ENCODE measurements at places on chromosomes 1 and 21.

GRCh38 chr1:172778456-172779455 lies 119.9 kb downstream of the FASLG start:
- DNase-seq = no peak

DNA sequence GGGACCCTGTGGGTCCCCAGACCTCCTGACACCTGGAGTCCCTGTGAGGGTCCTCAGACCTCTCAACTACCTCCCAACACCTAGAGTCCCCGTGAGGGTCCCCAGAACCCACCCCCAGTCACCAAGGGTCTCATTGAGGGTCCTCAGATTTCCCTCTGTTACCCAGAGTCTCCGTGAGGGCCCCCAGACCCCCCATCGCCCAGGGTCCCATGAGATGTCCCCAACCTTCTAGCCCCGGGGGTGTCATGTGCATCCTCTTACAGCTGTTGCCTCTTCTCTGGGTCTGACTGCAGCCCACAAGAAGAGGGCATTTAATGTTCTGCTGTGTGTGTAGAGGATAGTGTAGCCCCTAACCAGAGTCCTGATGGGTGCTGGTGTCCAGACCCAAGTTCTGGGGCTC lies 2.0 kb upstream of the GJC2 start:
- DNase-seq = no peak

GRCh38 chr21:35738347-35738961 lies 321.9 kb downstream of the SETD4 start:
- no peak for DNase-seq

- DNase-seq = no peak
Measured at GRCh38 chr1:62836856-62837540, 53.1 kb downstream of the ATG4C start.

GRCh38 chr1:201726700-201727099 lies 102.3 kb upstream of the IPO9 start:
- no peak for DNase-seq

GRCh38 chr1:159829822-159830465 lies 3.3 kb downstream of the SLAMF8 start:
- DNase-seq = no peak

DNA sequence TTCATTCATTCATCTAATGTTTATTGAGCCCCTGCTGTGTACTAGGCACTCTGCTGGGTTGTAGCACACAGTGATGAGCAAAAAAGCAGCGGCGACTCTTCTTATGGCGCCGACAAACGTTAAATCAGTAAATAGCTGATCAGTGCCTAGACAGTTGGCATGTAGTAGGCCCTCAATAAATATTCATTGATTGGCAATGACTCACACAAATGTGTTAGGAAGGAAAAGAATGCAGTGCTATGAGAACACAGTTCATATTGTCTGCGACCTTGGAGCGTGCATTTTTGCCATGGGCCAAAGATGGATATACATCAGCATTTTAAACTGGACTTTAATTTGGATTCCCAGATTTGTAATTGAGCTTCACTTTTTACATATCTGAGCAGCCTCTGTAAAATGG lies 52.0 kb downstream of the PRDM2 start:
- DNase-seq = no peak

DNA sequence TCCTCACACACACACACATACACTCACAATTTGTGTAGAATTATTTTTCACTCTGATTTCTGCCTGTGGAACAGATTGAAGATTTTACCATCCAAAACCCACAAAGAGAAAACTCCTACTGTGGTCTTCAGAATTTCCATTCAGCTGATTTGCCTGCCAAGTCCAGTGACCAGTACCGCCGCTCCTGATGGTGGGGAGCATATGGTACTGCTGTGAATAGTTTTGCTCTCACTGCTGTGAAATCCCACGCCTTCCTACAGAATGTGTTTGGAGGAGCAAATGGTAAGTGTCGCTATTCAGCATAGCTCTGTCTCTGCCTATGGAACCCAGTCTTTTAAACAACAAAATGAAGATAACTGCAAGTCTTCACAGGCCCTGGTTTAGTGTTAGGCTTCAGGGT lies 629.5 kb downstream of the LMO4 start:
- no peak for DNase-seq

DNA sequence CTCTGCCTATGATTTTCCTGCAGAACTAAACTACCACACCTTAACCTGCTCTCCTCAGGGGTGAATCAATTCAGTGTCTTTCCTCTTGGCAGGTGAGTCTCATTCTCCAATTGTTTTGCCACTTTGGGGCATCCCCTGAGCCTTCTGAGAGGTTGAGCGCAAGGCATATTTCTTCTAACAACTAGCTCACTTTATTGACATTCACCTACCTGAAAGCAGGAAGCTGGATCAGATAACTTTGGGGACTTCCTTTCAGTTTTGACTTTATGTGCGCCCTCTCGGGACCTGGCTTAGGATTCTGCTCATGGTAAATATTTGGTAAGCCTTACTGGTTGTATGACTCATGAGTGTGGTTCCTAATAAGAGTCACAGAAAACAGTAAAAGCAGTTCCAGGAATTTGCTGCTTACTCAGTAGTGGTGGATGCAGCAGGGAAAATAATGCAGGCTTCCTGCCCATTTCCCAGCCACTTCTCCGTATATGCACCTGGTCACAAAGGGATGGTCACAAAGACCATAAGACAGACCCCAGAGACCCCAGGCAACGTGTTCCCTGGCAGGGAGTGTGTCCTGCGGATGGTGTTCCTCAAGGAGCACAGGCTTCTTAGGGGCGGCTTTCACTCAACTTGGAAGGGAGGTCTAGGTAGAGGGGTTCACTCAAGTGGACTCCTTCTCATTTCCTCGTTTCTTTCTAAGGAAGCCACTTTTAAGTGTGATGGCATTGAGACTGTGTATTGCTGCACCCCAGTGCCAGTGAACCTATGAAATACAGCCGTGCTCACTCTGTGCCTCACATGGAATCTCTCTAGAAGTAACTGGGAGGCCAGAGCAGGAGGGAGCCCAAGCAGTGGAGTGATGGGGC lies 22.0 kb upstream of the BATF3 start:
- no peak for DNase-seq

DNA sequence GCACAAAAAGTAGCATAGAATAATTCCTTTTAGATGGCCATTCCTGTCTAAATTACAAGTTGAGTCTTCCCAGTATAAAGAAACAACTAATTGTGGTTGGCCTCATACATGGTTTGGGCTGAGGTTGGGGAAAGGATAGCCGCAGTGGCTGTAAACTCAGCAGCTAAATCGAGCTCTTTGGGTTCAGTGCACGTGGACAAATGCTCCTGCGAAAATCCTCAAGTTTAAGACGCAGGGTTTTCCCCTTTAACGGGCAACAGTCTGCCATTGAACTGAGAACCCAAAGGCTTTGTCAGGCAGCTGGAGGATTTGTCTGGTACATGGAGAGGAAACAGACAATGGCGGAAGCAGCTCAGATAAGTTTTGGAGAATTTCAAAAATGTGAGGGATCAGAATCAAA lies 331.9 kb downstream of the TGFB2 start:
- DNase-seq = no peak

DNA sequence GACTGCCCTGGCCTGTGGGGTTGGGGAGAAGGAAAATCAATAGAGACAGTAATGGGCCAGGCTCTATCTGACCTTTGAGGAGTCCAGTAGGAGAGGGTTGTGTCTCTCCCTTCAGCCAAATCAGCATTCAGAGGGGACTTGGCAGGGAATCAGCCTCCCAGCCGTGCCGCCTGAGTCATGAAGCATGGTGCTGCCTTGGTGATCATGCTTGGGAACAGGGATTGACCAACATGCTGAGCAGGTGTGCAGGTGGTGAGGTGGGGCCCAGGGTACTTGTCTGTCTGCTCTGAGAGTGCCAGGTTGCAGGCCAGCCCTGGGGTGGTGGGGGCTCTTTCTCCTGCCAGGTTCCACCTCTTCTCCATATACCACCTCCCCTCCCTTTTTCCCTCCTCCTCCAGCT lies 58.9 kb upstream of the TLR5 start:
- no peak for DNase-seq

- no peak for DNase-seq
Measured at GRCh38 chr21:36703123-36703522, 4.2 kb downstream of the SIM2 start.

DNA sequence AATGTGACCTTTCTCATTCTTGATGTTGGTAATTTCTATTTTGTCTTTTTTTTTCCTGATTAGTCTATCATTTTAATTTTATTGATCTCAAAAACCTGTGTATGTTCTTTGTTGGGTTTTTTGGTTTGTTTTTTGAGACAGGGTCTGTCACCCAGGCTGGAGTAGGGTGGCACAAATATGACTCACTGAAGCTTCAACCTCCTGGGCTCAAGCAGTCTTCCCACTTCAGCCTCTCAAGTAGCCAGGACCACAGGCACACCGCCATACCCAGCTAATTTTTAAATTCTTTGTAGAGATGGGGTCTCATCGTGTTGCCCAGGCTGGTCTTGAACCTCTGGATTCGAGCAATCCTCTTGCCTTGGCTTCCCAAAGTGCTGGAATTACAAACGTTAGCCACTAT lies 145.2 kb downstream of the PIK3R3 start:
- no peak for DNase-seq

GRCh38 chr1:19370453-19371170 lies 58.5 kb downstream of the SLC66A1 start:
- no peak for DNase-seq

- DNase-seq = no peak
Measured at GRCh38 chr1:152517237-152517811, 3.0 kb downstream of the CRCT1 start.

DNA sequence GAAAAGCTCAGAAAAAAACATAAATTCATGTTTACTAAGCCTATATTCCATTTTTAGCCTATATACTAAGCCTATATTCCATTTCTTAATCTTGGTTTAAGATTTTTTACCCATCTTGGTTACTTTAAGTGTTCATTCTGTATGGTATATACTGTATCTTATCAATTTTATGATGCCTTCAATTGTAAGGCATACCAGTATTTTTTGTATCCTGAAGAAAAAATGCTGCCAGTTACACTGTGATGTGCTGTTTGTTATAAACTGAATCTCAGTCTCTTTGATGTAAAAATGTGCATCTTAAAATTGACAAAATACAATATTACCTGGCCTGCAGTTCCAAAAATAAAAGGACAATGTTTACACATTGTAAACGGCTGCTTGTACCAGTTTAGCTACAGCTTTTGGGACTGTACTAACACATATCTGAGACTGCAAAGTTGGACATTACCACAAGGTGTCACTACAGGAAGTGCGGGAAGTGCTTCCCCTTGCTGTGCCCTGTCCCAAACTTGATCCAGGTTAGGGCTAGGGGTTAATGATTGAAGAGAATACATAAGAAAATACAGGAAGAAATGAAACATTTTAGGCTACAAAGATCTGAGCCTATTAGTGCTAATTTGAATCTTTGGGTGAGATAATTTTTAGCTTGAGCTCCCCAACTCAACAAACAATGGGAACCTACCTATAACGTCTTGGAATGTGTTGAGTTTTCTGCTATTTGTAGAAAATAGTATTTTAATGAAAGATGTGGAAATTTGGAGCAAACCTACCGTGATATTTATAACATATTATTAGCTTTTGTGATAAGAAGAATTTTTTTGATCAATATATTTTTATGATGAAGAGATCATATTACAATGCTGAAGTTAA lies 108.9 kb downstream of the LBR start:
- DNase-seq = no peak

DNA sequence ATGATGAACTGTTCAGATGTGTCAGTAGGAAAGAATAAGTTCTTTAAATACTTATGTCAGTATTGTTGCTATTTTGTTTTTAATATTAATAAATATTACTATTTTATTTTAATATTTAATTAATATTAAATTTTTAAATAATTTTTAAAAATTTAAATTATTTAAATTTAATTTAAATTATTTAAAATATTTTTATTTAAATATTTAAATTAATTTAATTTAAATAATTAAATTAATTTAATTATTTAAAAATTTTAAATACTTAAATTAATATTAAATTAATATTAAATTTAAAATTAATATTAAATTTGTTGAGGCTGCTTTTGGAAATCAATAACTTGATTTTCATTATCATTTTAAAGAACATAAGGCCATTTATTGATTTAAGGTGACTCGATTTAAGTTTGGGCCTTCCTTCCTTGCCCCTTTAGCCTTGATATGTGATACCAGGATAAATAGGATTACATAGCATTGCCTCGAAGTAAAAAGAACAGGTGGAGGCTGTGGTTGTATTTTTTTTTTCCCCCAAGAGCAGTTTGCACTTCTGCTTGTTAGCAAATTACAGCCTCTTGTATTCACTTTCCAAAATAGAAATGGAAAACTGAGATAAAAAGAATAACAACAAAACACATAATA lies 915.2 kb downstream of the TTLL7 start:
- no peak for DNase-seq

DNA sequence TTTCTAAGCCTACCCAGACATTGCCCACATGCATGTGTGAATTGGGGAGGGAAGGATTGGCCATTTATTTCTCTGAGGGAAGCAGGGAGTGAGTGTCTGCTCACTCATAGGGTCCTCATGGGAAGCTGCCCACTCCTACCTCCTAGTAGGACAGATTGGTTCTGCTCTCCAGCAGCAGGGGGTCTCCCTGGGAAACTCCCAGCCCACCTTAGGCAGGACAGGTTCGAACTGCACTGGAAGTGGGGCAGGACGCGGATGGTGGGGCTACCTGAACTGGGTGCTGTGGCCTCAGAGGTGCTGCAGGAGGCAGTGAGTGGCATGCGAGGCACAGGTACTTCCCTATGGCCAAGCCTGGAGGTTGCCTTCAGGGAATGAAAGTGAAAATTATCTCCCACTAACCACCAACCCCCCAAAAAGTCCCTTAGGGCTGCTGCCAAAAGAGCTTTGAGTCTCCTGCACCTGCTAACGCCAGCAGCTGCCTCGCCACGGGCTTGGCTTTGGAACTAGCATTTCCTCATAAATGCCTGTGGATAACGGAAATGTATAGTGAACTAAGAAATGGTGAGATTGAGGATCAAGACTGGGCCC lies 157.0 kb upstream of the COA6 start:
- no peak for DNase-seq

DNA sequence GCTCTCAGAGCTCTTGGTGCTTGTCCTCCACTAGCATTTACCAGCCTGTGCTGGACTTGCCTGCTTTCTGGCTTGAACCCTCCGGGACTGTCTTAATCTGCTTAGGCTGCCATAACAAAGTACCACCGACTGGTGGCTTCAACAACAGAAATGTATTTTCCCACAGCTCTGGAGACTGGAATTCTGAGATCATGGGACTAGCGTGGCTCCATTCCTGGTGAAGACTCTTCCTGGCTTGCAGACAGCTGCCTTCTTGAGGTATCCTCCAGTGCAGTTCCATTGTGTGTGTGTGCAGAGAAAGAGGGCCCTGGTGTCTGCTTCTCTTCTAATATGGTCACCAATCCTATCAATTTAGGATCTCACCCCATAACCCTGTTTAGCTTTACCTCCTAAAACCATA lies 22.0 kb upstream of the RCAN1 start:
- DNase-seq = no peak

DNA sequence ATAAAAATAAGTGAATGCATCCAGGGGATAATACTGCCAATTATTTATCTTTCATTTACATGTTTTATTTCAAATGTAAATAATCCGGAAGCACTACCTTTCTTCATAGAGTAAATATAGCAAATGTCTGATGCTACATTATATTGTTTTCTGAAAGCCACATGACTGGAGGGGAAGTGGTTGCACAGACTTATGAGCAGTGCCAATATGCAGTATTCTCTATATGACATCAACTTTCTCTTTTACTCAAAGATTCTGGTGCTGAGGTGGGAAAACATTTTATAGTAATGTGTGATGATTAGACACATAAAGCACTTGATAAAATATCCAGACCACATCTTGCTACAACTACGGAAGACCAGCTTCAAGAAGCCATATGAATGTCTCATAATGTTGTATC lies 314.7 kb downstream of the NEGR1 start:
- no peak for DNase-seq

- DNase-seq = no peak
Measured at GRCh38 chr1:25802915-25803314, 2.9 kb downstream of the SELENON start.
